Activated naive CD8-positive, alpha-beta T cell treated with anti-CD3 and anti-CD28 coated beads for 36 hours (primary cell): ENCODE measurements at places on chromosomes 12 and 14. TPM values are rescaled to one million over a fixed set of nuclear protein-coding genes. Genes with fewer than 3 reads are reported as not detected.

DNA sequence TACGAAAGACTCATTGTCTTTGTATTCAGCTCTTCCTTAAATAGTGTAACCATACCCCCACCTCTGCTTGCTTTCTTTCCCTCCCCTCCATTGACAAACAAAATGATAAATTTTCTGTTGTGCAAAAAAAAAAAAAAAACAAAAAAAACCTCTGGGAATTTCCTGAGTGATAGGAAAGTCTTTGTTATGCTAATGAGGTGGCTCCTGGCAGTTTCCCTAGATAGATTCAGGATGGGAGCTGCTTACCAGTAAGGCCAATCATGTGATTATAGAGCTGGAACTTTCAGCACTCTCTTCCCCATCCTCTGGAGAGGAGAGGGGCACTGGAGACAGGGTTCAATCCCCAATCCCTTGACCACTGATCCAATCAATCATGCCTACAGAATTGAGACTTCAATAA is 120.5 kb downstream of the NUAK1 start:
- no peak for DNase-seq

LBHD2 gene
- total RNA-seq, result not detected

DNA sequence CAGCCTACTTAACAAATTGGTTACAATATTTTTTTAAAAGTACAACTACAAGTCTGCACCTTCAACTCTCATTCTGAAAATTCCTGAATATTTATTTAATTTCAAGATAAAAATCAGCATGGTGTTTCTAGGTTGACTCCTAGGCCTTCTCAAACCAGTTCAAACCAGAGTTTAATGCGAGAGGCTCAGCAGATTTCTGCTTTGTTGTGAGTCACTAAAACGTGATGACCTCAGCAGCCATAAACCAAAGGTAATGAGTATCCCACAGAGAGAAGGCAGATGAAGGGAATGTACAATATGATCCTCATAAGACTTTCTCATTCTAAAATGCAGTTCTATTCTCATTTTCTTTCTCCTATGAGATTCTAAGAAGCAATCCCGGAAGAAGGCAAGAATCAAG is 1.5 kb downstream of the PRDM4 start:
- no peak for DNase-seq

- DNase-seq, result no peak
Measured at GRCh38 chr12:131861261-131862083, 33.0 kb upstream of the ULK1 start.

GRCh38 chr14:96221109-96221650 is 16.5 kb downstream of the BDKRB2 start:
- DNase-seq, result no peak

NELL2 gene
- total RNA-seq, result 134 TPM

GCN1 gene
- total RNA-seq, result 143 TPM

- DNase-seq, result peak; percentile 45
Measured at GRCh38 chr12:55935738-55936151, 4.8 kb downstream of the DGKA start.

DNA sequence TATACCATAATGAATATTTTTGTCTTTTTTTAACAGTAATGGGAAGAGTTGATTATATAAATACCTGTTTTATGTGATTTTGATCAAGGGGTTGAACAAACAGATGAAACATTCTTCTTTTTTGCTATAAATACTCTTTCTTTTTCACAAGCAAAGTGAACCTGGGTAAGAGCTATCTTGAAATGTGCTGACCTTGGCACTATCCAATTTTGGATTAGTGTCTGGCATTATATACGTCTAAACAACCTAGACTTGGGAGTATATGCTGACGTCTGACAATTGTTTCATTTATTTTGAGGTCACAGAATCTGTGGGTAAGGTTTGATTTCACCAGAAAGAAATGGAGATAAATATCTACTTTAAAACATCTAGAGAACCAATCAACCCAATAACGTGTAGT is 716.0 kb upstream of the STXBP6 start:
- no peak for DNase-seq

DNA sequence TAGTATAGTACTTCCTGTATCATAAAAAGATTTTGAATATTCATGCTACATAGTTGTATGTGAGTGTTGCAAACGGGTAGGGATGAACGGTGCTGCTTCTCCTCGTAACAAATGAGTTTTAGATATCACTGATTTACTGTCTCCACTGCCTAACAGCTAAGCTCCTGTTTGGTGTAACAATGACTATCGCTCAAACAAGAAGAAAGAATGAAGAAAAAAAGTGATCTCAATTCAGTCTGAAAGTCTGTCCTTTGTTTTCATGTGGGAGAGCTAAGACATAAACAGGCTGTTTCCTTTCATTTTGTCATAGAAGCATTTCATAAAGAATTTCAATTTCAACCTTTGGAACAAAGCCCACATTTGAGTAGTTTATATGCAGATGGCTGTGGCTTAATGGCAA is 26.1 kb upstream of the RTRAF start:
- no peak for DNase-seq

- no peak for DNase-seq
Measured at GRCh38 chr12:62862259-62862881, 72.6 kb downstream of the PPM1H start.

FLVCR2 gene
- total RNA-seq, result 0.78 TPM

- DNase-seq, result no peak
Measured at GRCh38 chr12:124604264-124604680, 36.9 kb upstream of the NCOR2 start.

- DNase-seq, result no peak
Measured at GRCh38 chr12:88996200-88996788, 356.0 kb downstream of the DUSP6 start.

SERPINA5 gene
- not detected for total RNA-seq

DNA sequence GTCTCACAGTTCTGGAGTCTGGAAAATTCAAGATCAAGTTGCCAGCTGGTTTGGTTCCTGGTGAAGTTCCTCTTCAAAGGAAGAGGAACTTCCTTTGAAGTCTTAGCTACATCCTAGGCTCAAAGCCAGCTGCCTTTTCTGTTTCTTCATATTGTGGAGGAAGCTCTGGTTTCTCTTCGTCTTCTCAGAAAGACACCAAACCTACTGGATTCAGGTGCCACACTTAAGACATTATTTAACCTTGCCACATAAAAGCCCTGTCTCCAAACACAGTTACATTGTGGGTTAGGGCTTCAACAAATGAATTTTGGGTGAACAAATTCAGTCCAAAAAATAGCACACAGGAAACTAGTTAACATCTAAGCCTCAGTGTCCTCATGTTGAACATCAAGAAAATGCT is 1019.8 kb downstream of the GALC start:
- DNase-seq, result no peak

ACSM4 gene
- not detected for total RNA-seq

GRCh38 chr12:52798671-52799504 is 3.0 kb upstream of the KRT3 start:
- DNase-seq, result no peak
